Hematopoietic multipotent progenitor cell treated with erythropoietin and hydrocortisone succinate and interleukin-3 and kit ligand, for 8 days (in vitro differentiated cells): ENCODE measurements at places on chromosomes 4 and X.

DNA sequence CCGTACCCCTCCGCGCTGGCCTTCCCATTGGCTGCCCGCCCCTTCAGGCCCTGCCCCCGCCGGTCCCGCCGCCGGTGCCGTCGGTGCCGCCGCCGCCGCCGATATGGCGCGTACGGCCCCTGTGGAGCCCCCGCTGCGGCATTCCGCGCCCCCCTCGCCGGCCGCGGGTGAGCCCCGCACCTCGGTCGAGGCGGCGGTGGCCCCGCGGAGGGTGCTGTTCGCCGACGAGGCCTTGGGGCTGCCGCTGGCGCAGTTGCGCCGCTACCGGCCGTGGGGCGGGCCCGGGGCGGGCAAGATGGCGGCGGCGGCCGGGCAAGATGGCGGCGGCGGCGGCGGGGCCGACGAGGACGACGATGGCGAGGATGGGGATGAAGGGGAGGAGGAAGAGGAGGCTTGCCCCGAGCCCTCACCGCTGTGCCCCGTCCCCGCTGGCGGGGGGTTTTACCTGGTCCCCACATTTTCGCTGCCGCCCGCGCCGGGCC is at the start of gene PPP1R3F:
PPP1R3F (plus strand) TSS at position 27 of the 482 bp plus-strand sequence; CDS start at position 104, 77 bp downstream.
- no peak for DNase-seq

DNA sequence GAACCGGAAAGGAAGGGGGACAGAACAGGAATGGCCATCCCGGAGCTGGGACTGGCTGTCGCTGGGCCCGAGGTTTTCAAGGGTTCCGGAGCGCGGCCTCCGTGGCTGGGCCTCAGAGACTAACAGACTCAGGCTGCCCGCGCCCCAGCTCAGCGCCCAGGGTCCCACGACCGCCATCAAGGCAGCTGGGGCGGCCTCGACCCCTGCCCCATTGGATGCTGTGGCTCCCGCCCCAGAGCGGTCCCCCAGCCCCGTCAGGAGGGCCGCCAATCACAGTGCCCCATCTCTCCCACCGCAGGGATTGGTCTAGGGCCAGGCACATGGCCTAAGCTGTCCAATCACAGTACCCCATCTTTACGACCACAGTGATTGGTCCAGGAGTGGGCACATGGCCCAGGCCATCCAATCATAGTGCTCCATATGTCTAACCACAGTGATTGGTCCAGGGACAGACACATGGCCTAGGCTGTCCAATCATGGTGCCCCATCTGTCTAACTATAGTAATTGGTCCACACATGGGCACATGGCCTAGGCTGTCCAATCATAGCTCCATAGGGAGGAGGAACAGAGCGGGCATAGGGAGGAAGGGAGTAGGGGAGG is 105.3 kb upstream of the NKX1-1 start:
- DNase-seq: peak; percentile 32

GRCh38 chr4:159238631-159239030 is 135.8 kb downstream of the RAPGEF2 start:
- DNase-seq: peak; percentile 22

DNA sequence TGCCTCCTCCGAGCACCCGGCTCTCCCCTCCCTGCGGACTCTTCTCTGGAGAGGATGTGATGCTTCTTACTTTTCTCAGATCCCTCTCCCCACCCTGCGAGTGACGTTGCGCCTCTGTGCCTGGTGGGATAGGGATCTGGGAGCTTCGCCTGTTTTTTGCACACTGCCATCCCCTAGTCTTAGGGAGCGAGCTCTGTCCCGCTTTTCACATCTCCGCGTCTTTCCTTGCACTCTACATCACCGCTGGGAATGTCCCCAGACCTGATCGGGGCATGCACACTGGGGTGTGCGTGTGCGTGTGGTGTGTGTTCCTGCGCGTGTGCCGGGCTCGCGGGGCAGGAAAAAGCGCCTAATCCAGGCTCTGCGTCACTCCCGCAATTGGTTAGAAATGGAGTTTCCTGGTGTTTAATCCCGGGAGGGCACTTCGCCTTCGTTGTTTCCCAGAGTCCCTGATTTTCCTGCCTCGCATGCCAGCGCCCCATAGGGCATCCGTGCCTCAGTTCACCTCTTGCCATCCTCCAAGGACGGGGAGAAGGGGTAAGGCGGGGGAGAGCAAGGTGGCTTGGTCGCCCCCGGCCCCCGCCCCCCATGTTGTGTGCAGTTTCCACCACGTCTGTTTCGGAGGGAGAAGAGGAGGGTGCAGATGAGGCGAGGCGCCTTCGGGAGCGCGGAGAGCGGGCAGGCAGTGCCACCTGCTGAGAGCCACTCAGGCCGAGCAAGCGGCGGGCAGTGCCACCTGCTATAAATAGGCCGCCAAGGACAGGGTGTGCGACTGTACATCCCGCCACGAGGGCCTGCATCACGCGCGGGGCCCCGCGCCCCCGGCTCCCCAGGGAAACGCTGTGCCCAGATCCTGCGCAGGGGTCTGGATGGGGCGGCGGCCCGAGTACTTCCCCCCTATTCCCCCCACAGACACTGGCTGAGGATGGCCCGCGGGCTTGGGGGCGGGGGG is 759 bp upstream of the TBC1D1 start:
- DNase-seq: no peak

DNA sequence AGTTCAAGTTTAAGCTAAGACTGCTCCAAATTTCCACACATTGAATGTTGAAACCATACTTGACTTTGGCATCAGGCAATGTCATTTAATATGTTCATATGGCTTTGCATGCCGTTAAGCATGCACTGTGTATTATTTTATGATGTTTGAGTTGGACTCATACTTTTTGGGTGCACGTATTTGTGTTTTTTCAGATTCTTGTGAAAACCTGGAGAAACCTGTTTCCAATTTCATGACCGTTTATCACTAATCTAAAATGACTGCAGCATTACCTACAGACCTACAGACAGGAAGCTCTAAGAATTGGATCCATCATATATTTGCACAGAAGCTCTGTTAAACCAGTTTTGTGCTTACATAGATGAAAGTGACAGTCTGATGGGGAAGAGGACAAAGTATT is 1093.0 kb upstream of the INTU start:
- no peak for DNase-seq

GRCh38 chr4:70678383-70678999 is 9.8 kb upstream of the UTP3 start:
- no peak for DNase-seq

GRCh38 chr4:173212379-173212778 is 43.8 kb downstream of the GALNT7 start:
- DNase-seq: no peak

- no peak for DNase-seq
Measured at GRCh38 chr4:137278431-137278830, 253.9 kb downstream of the PCDH18 start.

- no peak for DNase-seq
Measured at GRCh38 chrX:43702079-43702524, 46.0 kb downstream of the MAOA start.

- no peak for DNase-seq
Measured at GRCh38 chrX:106932492-106932923, 12.3 kb downstream of the CLDN2 start.

GRCh38 chr4:152973629-152974467 is 37.7 kb downstream of the FHDC1 start:
- no peak for DNase-seq

- DNase-seq: no peak
Measured at GRCh38 chr4:1008840-1009541, 2.4 kb upstream of the FGFRL1 start.

DNA sequence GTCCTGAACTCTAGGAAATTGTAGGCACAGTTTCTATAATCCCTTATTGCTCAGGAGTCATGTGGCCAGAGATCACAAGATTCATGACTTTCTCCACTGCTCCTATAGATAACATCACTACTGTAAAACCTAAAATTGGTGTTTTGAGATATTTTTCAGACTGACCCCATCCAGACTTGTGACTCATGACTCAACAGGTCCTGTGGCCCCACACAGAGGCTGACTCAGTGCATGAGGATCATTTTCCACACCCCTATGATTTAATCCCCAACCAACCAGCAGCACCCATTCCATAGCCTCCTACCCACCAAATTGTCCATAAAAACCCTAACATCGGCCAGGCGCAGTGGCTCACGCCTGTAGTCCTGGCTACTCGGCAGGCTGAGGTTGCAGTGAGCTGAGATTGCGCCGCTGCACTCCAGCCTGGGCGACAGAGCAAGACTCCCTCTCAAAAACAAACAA is 13.2 kb upstream of the XIAP start:
- DNase-seq: peak; percentile 49

GRCh38 chrX:68696267-68696990 is 49.0 kb downstream of the STARD8 start:
- no peak for DNase-seq

DNA sequence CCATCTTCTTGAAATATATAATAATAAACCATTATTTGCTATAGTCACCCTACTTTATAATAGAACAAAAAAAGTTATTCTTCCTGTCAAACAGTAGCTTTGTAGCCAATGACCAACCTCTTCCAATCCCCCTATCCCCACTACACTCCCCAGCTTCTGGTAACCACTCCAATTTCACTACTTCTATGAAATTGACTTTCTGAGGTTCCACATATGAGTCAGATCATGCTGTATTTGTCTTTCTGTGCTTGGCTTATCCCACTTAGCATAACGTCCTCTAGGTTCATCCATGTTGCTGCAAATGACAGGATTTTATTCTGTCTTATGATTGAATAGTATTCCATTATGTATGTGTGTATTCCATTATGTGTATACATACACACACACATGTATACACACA is 809.7 kb upstream of the NDST4 start:
- DNase-seq: no peak

- no peak for DNase-seq
Measured at GRCh38 chr4:152258804-152259708, 276.8 kb downstream of the FBXW7 start.

DNA sequence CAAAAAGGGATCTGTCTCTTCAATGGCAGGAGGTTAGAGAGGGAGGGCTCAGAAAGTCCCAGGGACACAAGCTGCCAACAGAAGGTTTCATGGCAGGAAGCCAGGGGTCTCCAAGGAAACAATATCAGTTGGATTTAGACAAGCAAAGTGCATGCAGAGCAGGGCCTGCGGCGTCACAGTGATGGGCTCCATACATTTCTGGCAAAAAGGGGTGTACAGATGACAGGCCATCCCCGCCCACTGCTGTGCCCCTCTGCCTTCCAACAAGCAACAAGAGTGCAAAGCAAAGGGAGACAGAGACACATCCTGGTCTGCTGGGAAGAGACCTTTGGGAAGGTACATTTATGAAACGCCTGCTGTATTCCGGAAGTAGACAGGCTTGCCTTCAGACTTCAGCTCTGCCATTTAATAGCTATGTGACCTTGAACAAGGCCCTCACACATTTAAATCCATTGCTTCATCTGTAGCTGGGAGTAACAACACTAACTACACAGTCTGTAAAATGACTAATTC is 121.2 kb downstream of the AFAP1 start:
- no peak for DNase-seq

- DNase-seq: no peak
Measured at GRCh38 chr4:10017037-10017893, 4.0 kb downstream of the SLC2A9 start.

GRCh38 chr4:146155152-146155724 is 20.3 kb upstream of the LSM6 start:
- DNase-seq: no peak

DNA sequence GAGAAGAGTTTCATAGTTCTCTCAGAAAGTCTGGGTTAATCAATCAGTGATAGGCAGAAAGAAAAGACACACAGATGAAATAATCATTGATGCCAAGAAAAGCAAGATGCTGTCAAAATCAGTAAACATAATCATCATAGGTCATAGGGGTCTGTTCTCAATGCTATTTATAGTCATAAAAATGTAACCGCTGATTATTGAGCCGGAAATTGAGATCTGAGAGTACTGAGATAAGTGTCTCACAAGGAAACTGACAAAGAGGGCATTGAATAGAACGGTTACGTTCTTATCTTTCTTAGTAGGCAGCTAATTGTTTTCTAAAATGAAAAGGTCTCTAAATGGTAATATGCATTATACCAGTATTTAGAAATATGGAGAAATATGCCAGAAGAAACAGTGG is 1686.1 kb upstream of the AGA start:
- DNase-seq: no peak

GRCh38 chrX:150436195-150436594 is 73.1 kb downstream of the MAMLD1 start:
- DNase-seq: no peak

GRCh38 chr4:19298998-19299397 is 952.7 kb upstream of the SLIT2 start:
- no peak for DNase-seq

DNA sequence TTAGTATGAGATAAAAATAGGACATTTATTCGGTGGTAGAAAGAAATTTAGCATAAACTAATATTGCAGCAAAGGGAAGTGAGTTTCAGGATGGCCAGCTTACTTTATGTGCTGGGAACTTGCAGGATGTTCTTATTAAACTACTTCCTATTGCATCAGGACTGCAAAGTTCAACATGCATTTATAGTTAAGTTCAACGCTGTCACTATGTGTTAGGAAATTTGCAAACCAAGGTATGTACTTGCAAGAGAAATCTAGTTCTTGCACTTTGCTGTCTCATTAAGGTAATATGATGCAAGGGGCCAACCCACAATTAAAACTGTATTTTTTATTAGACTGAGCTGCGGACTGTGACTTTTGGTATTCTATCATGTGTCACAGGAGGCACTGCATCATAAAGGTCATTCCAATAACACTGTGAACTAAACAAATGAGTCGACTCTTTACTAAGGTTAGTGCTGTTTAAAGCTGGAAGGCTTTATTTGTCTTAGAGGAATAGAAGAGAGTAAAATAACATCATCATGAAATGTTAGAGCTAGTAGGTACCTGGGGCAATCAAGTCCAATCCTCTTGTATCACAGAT is 1525.7 kb upstream of the TENM3 start:
- DNase-seq: no peak

DNA sequence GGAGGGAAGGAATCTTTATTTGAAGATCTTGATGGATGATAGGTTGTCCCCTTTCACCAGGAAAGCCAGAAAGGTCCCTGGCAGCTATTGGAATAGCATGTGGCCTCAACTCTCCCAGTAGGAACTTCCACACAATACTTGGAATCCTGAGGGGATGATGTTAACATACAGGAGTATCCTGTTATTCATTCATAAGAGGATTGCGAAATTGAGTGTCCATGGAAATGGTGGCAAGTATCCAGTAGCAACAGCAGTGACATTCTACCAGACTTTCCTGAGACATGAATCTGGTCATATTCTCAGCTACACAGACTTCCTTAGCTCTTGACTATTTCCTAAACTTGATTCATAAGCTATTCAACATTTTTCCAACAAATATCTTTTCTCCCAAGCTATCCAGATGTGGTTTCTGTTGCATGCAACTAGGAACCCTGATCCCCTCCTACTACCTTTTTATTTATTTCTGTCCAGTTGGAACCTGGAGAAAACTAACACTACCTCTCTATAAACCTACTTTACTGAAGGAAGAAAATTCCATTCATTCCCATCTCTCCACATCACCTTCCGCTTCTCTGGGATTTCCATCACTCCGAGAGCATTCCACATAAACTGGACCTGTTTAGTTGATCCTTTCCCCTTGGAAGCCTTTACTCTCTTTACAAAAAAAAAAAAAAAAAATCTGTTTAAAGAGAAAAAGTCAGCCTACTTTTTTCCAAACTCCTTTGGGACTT is 101.8 kb downstream of the ANXA5 start:
- DNase-seq: no peak

GRCh38 chr4:122928930-122929329 is 6.5 kb upstream of the NUDT6 start:
- no peak for DNase-seq
